ENCODE measurements at places on chromosomes 4 and X. TPM values are rescaled to one million over a fixed set of nuclear protein-coding genes. Genes with fewer than 3 reads are reported as not detected.

DNA sequence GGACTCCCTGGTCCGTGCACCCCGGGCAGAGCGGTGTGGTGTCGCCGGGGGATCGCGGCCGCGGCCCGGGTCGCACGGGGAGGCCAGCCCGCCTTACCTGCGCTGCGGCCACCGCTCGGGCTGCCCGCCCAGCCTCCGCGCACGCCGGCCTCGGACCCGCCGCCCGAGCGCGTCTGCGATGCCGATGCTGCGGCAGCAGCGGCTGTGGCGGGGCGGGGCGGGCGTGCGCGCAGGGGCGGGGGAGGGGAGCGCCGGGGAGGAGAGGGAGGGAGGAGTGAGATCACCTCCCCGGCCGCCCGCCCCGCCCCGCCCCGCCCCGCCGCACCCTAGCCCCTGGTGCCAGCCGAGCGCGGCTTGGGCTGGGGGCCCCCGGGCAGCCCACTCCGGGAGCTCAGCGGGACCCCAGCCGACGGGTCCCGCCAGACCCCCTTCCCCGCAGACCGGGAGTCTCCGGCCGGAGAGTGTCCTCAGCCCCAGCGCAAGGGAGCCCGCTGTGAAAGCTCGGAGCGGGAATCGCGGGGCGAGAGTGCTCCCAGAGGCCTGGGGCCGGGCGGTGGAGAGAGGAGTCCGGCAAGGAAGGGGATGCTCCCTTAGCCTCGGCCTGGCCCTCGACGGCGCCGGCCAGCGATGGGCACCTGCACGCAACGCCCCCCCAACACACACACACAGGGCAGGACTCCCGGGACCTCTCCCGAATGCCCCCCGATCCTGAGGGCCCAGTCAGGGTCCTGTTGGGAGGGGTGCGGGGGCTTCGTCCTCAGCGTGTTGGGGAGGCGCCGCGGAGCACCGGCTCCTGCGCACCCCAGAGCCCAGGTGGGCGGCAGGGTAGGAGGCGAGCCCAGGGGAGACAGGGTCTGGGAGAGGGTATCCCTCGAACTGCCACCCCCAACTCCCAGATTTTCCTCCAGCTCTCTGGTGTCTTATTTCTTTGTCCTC lies at the start of gene L1CAM:
L1CAM (minus strand) TSS at position 206 of the 936 bp plus-strand sequence. CDS start 10,337 bp downstream, outside the sequence.
- DNase-seq, result no peak
- no peak within 1 kb of the TSS for H3K4me3 ChIP-seq
- peaks cover 9% of the 10 kb centered on the region for H3K4me1 ChIP-seq
- H3K27me3 ChIP-seq, result peaks cover 8% of the 10 kb centered on the region
- H3K36me3 ChIP-seq, result no peaks in the 10 kb centered on the region

Gene HSD17B13
- 0.52 TPM for total RNA-seq

- DNase-seq, result no peak
- H3K36me3 ChIP-seq, result peaks cover 33% of the 10 kb centered on the region
- H3K27me3 ChIP-seq, result no peaks in the 10 kb centered on the region
- no peaks in the 10 kb centered on the region for H3K4me1 ChIP-seq
- no peak overlapping the region for H3K27ac ChIP-seq
Measured at GRCh38 chr4:16196482-16197393, 29.5 kb downstream of the TAPT1 start.

Gene NAA11
- total RNA-seq, result not detected

GRCh38 chr4:36979533-36979932 lies 265.0 kb upstream of the NWD2 start:
- no peaks in the 10 kb centered on the region for H3K36me3 ChIP-seq
- no peak overlapping the region for H3K27ac ChIP-seq
- no peak overlapping the region for H3K4me3 ChIP-seq
- no peaks in the 10 kb centered on the region for H3K27me3 ChIP-seq
- H3K4me1 ChIP-seq, result no peaks in the 10 kb centered on the region

- H3K4me1 ChIP-seq, result no peaks in the 10 kb centered on the region
- H3K4me3 ChIP-seq, result no peak overlapping the region
- H3K36me3 ChIP-seq, result no peaks in the 10 kb centered on the region
- no peak overlapping the region for H3K27ac ChIP-seq
- DNase-seq, result no peak
Measured at GRCh38 chr4:159224408-159224807, 121.5 kb downstream of the RAPGEF2 start.

Gene COQ2
- total RNA-seq, result 3.9 TPM

GRCh38 chr4:158836002-158836369 lies 67.2 kb downstream of the FNIP2 start:
- no peak overlapping the region for H3K4me3 ChIP-seq
- H3K36me3 ChIP-seq, result peaks cover 3% of the 10 kb centered on the region
- no peaks in the 10 kb centered on the region for H3K4me1 ChIP-seq
- no peak for DNase-seq

Gene LANCL3
- 0.35 TPM for total RNA-seq

Gene FRMD7
- not detected for total RNA-seq

DNA sequence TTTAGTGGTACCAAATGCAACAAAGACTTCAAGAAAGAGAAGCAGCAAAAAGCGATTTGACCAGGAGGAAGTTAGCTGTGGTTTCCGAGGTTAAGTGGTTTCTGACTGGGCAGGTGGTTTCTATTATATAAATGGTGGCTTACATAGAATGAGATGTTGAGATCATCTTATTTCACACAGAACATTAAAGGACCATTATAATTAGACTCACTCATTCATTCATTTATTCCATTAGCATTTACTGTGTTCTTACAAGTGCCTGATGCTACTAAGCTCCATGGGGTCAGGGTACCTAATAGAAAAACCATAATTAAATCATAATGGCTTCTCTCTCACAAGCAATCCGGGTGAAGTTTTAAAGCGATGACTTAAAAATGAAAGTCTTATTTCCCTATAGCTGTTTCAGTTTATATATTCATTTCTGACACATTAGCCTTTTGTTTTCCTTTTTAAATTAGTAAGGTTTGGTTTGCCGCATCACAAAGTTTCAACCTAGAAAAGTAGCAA lies 10.6 kb downstream of the TSPAN6 start:
- no peaks in the 10 kb centered on the region for H3K27me3 ChIP-seq
- no peaks in the 10 kb centered on the region for H3K4me1 ChIP-seq
- DNase-seq, result no peak

Gene CXXC4
- total RNA-seq, result not detected

GRCh38 chr4:125101719-125102118 lies 213.0 kb upstream of the FAT4 start:
- no peak for DNase-seq
- H3K36me3 ChIP-seq, result no peaks in the 10 kb centered on the region
- no peak overlapping the region for H3K4me3 ChIP-seq
- H3K27me3 ChIP-seq, result no peaks in the 10 kb centered on the region
- H3K27ac ChIP-seq, result no peak overlapping the region

DNA sequence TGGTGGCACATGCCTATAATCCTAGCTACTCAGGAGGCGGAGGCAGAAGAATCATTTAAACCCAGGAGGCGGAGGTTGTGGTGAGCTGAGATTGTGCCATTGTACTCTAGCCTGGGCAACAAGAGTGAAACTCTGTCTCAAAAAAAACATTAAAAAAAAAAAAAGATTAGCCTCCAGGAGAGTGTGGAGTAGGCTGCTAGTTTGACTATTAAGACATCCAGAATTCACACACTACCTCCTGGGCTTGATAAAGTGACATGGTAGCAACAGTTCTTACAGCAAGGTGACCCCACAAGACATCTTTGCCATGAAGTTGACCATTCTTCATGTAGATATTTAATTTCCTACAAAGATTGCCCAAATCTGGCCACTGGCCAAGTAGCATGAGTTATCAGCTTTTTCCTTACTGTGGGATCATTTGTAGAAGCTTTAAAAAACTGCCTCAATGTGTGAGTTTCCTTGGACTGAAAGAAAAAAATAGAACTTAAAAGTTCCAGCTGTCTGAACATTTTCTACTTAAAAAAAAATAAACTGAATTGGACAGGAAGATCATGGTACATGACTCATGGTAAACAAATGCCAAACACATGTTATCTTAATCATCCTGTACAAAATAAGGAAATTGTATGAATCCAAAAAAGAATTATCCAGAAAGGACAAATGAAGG lies 35.3 kb upstream of the SPRY1 start:
- H3K4me3 ChIP-seq, result no peak overlapping the region
- no peaks in the 10 kb centered on the region for H3K36me3 ChIP-seq
- no peaks in the 10 kb centered on the region for H3K27me3 ChIP-seq

GRCh38 chr4:6794189-6794588 lies 11.7 kb downstream of the KIAA0232 start:
- DNase-seq, result peak; percentile 31
- H3K4me3 ChIP-seq, result no peak overlapping the region
- peaks cover 18% of the 10 kb centered on the region for H3K4me1 ChIP-seq
- no peak overlapping the region for H3K27ac ChIP-seq
- no peaks in the 10 kb centered on the region for H3K27me3 ChIP-seq

Gene OPN1MW2
- total RNA-seq, result not detected

- DNase-seq, result no peak
- H3K36me3 ChIP-seq, result no peaks in the 10 kb centered on the region
- H3K27me3 ChIP-seq, result no peaks in the 10 kb centered on the region
- no peaks in the 10 kb centered on the region for H3K4me1 ChIP-seq
- H3K27ac ChIP-seq, result no peak overlapping the region
Measured at GRCh38 chrX:106933538-106933961, 13.3 kb downstream of the CLDN2 start.

GRCh38 chr4:20512033-20512792 lies 188.0 kb upstream of the PACRGL start:
- no peaks in the 10 kb centered on the region for H3K4me1 ChIP-seq
- no peak overlapping the region for H3K4me3 ChIP-seq
- no peaks in the 10 kb centered on the region for H3K27me3 ChIP-seq

DNA sequence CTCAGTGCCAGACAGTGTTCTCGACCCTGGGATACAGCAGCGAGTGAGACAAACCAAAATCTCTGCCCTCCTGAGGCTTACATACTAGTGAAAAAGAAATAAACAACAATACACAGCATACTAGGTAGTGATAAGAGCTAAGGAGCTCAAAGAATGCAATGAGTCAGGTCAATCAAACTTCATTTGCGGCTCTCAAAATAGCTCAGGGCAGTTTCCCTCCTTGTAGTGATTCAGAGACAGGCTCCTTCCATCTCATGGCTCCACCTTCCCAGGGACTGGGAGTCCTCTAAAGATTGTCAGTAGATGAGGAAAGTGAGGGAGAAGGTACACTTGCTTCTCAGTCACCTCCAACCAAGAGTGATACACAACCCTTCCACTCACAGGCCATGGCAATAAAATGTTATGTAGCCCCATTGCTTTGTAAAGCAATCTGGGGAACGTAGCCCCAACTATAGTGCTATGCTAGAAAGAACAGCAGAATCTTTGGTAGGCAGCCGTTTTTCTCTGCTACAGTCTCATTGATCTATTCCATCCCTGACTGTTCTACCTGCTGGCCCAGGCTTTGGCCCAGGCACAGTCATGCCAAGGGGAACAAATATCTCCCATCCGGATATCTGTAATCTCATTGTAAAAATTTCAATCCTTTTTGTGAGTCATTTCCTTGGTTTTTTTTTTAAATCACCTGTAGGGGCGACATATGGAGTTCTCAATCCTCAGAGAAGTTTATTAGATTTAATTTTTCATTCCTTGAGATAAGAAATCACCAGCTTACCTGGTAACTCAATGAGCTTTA lies 183.1 kb upstream of the S100G start:
- no peak overlapping the region for H3K4me3 ChIP-seq
- H3K27me3 ChIP-seq, result no peaks in the 10 kb centered on the region
- H3K27ac ChIP-seq, result no peak overlapping the region
- no peak for DNase-seq
- H3K4me1 ChIP-seq, result no peaks in the 10 kb centered on the region

GRCh38 chr4:67568820-67569219 lies 10.3 kb downstream of the STAP1 start:
- peaks cover 9% of the 10 kb centered on the region for H3K4me1 ChIP-seq
- no peak for DNase-seq
- no peaks in the 10 kb centered on the region for H3K36me3 ChIP-seq

GRCh38 chrX:29561417-29561816 lies 653.9 kb upstream of the MAGEB2 start:
- H3K4me3 ChIP-seq, result no peak overlapping the region
- no peaks in the 10 kb centered on the region for H3K27me3 ChIP-seq
- no peak overlapping the region for H3K27ac ChIP-seq
- H3K36me3 ChIP-seq, result no peaks in the 10 kb centered on the region
- H3K4me1 ChIP-seq, result no peaks in the 10 kb centered on the region

Gene RASGEF1B
- total RNA-seq, result 28.0 TPM

DNA sequence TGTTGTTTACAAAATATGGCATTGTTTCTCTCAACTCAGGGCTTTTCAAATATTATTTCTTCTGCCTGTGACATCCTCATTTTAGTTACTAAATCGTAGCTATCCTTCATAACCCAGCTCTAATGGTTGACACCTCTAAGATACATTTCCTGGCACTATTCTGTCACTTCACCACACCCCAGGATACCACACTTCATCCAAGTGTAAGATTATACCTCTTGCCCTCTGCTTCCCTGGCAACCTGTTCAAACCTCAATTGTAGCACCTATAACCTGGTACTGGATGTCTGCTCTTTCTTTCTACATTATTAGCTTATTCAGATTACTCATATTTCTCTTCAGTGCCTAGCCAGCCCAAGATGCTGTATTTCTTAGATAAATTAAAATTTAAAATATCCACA lies 175.7 kb upstream of the SPIN4 start:
- no peaks in the 10 kb centered on the region for H3K27me3 ChIP-seq
- H3K4me1 ChIP-seq, result no peaks in the 10 kb centered on the region
- no peaks in the 10 kb centered on the region for H3K36me3 ChIP-seq
- H3K4me3 ChIP-seq, result no peak overlapping the region
- H3K27ac ChIP-seq, result no peak overlapping the region

Gene TMEM35A
- total RNA-seq, result not detected

DNA sequence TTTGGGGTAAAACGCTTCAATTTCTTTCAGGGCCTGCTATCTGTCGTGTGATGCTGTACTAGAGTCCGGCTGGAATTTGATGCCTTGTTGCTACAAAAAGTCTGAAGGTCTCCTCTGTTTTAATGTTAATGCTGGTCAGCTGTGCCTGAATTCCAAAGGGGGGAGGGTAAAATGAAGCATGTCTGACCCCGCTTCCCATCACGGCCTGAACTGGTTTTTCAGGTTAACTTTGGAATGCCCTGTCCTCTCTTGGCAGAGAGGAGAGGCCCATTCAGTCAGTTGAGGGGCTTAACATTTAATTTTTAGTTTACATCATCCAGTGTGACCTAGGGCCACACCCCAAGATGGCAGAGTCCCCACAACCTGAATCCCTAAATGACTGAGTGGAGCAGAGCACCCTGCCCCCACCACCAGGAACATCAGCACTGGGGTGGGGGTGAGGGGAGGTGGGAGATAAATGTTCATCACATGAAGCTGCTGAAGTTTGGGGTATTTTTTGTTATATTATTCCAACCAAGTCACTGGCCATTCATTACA lies 47.9 kb upstream of the GPR78 start:
- no peak overlapping the region for H3K27ac ChIP-seq
- no peak for DNase-seq
- no peak overlapping the region for H3K4me3 ChIP-seq

- H3K27ac ChIP-seq, result no peak overlapping the region
- no peaks in the 10 kb centered on the region for H3K36me3 ChIP-seq
- H3K27me3 ChIP-seq, result no peaks in the 10 kb centered on the region
- no peak overlapping the region for H3K4me3 ChIP-seq
- H3K4me1 ChIP-seq, result no peaks in the 10 kb centered on the region
Measured at GRCh38 chr4:19776021-19776459, 475.7 kb upstream of the SLIT2 start.

- DNase-seq, result no peak
- H3K27ac ChIP-seq, result no peak overlapping the region
- no peaks in the 10 kb centered on the region for H3K36me3 ChIP-seq
Measured at GRCh38 chr4:67052814-67053675, 492.3 kb downstream of the CENPC start.

GRCh38 chr4:3611778-3612177 lies 79.6 kb upstream of the LRPAP1 start:
- no peak for DNase-seq
- H3K27ac ChIP-seq, result no peak overlapping the region
- H3K27me3 ChIP-seq, result no peaks in the 10 kb centered on the region

- H3K27me3 ChIP-seq, result no peaks in the 10 kb centered on the region
- DNase-seq, result no peak
- no peaks in the 10 kb centered on the region for H3K36me3 ChIP-seq
- no peak overlapping the region for H3K4me3 ChIP-seq
- H3K4me1 ChIP-seq, result no peaks in the 10 kb centered on the region
Measured at GRCh38 chr4:42710761-42711160, 53.9 kb upstream of the ATP8A1 start.

Gene WDR17
- 0.22 TPM for total RNA-seq

Gene TSPAN7
- total RNA-seq, result not detected

Data from CD4-positive, CD25-positive, alpha-beta regulatory T cell (primary cell).